Globus pallidus (tissue), 1 donor: ENCODE measurements at places on chromosomes 12 and 14.

- no peak for DNase-seq
Observed at GRCh38 chr12:85440271-85440670, 160.3 kb downstream of the ALX1 start.

DNA sequence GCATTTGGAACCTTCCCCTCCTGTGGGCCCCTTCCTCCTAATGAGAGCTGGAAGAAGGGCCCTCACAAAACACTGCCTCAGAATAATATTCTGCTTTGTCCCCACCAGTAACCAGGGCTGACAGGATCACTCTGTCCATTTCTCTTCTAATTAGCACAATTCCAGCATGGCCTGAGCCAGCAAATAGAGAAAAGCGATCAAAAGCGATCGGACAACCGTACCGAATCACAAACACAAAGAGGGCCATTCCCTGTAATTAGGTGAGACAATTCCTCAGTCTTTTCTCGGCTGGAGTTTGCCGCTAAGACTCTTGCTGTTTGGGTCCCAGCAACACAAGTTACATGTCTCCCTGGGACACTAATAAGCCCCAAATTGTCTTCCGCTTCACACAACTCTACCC is 35.6 kb upstream of the VSX2 start:
- no peak for DNase-seq

DNA sequence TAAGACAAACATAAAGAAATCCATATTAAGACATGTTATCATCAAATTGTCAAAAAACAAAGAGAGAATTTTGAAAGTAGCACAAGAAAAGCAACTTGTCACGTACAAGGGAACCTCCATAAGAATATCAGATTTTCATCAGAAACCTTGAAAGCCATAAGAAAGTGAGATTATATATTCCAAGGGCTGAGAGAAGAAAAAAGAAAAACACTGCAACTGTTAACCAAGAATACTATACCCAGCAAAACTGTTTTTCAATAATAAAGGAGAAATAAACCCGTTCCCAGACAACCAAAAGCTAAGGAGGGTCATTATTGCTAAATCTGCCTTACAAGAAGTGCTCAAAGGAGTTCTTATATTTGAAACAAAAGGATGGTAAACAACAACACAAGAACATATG is 94.7 kb upstream of the TSPAN8 start:
- no peak for DNase-seq

DNA sequence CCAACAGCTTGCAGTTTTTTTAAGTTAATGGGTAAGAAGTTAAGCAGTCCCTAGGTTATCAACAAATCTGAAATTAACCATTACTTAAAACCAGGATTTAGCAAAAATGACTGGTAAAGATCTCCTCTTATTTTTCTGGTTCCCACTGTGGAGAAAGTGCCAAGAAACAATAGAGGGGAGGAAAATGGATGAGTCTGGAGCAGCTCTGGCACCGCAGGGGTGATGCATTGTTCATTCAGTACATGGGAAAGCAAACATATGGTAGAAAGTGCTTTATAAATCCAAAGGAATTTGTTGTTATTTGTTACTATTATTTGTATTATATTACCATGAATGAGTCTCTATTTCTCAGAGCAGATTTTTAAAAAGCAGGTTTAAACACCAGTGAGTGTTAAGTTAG is 92.2 kb downstream of the DYRK2 start:
- no peak for DNase-seq

DNA sequence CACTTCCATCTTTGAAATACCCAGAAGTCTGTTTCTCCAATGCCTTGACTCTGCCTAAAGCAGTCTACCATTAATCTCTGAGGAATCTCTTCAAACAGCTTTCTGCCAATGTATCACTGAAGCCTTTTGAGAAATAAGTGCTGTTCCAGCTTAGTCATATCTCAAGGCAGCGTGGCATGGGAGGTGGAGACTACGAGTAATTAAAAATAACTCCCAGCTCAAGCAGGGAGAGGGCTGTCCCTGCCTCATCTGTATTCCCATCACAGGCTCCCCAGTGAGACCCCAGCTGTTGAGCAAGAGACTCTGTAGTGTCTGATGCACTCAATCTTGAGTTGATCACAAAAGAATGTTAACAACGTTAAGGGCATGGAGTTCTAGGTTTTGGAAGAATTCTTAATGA is 700.6 kb downstream of the DIO2 start:
- no peak for DNase-seq

- no peak for DNase-seq
Observed at GRCh38 chr12:1914114-1914911, 4.1 kb downstream of the CACNA2D4 start.
